CD4-positive, alpha-beta T cell treated with Interleukin-1 beta for 1 hour (primary cell): ENCODE measurements at places on chromosomes 4 and X.

- no peak for DNase-seq
These were observed 335.8 kb upstream of the SFRP2 start for GRCh38 chr4:154124539-154125255.

- no peak for DNase-seq
These were observed 617 bp upstream of the PDHA1 start for GRCh38 chrX:19343085-19343534.

DNA sequence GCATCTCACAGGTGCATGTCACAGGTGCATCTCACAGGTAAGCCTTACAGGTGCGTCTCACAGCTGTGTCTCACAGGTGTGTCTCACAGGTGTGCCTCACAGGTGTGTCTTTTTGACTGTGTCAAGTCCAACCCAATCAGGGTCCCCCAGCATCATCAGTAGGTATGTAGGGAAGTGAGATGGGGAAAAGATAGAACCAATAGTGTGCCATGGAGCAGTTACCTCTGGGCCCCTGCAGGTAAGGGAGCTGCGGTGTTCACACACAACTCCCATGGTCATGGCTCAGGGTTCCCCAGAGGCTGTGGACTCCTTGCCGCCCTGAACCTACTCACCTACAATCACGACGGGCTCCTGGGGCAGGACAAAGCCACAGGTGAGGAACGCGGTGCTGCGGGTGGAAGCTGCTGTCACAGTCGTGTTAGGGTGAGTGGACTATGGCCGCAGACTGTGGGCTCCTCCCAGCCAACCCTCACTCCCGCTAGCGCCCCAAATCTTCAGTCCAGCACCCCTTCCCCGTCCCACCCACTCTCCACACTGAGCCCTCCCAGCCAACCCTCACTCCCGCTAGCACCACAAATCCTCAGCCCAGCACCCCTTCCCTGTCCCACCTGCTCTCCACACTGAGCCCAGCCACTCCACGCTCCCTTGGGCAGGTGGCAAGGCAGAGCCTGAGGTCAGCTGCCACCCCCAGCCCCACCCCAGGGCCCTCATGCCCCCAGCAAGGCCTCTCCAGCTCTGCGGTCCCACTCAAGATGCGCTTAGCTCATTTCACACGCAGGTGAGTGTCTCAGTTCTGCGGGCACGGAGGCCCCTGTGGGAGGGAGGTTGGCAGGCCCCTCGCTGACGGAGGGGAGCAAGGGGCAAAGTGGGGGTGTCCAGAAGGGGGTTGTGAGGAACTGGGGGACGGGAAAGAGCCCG lies 2.1 kb upstream of the PDE6B start:
- DNase-seq: no peak

DNA sequence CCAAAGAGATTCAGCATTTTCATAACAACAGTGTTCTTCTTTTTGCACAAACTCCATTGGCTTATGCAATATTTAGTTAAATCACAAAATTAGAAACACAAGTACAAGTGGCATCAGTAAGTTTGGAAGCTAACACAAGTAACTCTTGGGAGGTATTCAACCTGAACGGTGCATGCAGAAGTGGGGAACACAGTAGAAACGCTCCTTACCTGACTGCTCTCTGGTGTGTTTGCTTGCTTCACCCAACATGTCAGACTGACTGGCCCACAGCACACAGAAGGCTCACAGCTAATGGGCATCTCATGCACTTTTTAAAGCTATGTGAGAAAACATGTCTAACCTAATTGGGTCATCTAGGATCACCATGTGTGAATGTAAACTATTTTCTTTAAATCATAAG lies 133.6 kb downstream of the MAGEB17 start:
- no peak for DNase-seq

DNA sequence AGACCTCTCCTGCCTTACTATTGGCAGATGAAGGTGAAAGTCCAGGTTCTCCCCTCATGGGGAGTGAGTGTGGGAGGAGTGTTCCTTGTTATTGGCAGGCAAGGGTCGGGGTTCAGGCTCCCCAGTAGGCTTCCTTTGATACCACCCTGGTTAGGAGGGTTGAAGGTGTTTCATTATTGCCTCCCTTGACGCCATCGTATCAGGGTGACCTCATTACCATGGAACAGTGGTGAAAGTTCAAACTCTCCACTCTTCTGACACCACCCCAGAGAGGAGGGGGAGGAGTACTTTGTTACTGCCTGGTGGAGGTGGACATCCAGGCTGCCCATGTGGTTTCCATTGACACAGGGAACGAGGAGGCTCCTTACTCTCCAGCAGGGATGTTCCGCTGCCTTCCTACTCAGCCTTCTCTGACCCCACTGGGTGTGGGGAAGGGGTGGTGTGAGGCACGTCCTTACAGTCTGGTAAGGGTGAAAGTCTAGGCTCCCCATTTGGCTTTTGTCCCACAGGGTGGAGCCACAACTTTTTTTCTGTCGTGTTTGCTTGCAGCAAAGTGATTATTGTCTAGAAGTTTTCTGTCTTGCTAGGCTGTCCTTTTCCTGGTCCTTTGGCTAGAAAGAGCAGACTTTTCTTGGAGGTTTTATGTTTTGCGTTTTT lies 37.2 kb upstream of the USP9X start:
- DNase-seq: no peak

GRCh38 chrX:154742613-154743012 lies 8.3 kb downstream of the GAB3 start:
- DNase-seq: no peak

- no peak for DNase-seq
These were observed 70.0 kb upstream of the TSPAN5 start for GRCh38 chr4:98728433-98728832.

DNA sequence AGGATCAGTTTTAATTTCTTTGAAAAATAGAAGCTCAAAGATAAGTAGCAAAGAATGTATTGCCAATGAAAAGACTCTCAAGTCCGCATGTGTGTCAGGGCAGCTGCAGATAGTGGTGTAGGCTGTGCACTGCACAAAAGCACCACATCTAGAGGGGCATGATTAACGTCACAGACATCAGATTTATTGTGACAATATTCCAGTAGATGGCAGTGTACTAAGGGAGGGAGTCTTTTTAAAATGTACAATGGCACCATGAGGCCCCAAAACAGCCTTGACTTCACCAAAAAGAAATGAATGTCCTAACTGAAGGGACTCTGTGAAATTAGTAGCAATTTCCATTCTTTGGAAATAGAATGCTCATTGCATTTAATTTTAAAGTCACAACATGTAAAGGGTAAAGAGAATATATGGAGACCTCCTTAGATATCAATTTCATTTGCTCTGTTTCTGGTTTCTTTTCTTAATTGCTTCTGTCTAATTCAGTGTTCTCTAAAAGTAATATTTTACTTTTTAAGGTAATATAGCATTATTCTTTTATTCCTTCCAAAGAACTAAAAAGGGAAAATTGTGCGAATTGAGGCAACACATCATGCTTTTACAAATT lies 98.4 kb downstream of the ZNF827 start:
- DNase-seq: peak; percentile 40

GRCh38 chrX:22063284-22063683 lies 31.2 kb downstream of the PHEX start:
- DNase-seq: no peak

DNA sequence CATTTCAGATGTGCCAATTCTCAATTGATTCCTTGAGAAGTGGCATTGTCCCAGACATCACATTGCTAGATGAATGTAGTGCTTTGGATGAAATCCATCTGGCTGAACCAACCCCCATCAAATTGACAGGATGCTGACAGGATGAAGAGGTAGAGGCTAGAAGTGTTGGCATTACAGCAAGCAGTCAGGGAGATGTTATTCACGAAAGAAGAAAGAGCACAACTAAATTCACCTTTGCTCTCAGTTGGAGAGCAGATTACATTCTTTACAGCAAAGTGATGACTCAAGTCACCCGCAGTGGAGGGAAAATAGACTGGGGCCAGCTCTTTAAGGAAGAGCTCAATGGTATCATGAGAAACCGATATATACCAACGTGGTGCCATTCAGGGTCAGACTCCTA lies 259.6 kb downstream of the C4orf33 start:
- no peak for DNase-seq

GRCh38 chrX:48102874-48103374 lies 27.5 kb upstream of the SPACA5B start:
- no peak for DNase-seq

GRCh38 chr4:63620271-63620670 lies 789.0 kb downstream of the TECRL start:
- DNase-seq: no peak
